ENCODE measurements at places on chromosomes 11 and 22.

GRCh38 chr11:34655335-34656008 lies 34.6 kb downstream of the EHF start:
- no peak for DNase-seq

GRCh38 chr22:28609921-28610320 lies 69.7 kb downstream of the TTC28 start:
- no peak for DNase-seq

- DNase-seq = no peak
These were observed 94.0 kb downstream of the RCN1 start for GRCh38 chr11:32184723-32185376.

- DNase-seq = no peak
These were observed 11.5 kb downstream of the SLC22A12 start for GRCh38 chr11:64602466-64603070.

- no peak for DNase-seq
These were observed 41.2 kb upstream of the PAK1 start for GRCh38 chr11:77515063-77515462.

- DNase-seq = no peak
These were observed 51.1 kb downstream of the MUC6 start for GRCh38 chr11:985406-985805.

DNA sequence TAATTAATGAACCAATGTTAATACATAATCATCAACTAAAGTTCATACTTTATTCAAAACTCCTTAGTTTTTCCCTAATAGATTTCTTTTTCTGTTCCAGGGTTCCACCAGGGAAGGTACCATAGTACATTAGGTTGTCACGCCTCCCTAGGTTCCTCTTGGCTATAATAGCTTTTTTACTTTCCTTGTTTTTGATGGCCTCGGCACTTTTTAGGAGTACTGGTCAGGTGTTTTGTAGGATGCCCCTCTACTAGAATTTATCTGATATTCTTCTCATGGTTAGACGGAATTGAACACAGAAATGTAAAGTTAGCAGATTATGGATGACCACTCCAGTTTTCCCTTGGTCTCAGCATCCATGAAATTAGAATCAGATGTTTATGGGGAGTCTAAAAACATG lies 34.0 kb downstream of the PARVA start:
- DNase-seq = no peak

DNA sequence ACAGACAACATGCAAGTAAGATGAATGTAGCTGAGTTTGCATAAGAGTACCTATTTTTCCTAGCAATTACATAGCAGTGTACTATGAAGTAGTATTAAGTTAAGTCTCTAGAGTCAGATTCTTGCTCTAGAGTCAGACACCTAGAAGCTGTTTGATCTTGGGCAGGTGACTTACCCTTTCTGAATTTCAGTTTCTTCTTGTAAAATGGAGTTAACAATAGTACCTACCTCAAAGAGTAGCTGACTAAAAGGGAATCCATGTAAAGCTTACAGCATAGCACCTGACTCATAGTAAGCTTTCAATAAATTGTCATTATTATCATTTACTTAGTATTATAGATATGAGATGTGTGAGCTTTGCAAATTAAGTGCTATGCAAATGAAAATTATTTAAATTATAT lies 47.8 kb upstream of the PTPRJ start:
- DNase-seq = no peak

DNA sequence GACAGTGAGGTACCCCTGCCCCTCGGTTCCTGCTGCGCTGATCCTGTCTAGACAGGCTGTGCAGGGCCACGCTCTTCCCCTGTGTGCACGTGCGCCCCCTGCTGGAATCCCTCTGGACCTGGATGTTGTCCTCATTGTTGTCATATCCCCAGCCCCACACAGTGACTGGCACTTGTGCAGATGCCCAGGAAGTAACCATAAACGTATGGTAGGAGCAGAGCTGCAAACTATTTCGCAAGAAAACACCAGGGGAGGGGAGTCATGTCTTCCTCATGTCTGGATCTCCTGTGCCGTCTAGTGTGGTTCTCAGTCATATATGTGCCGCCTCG lies 114.7 kb downstream of the CRYBB2 start:
- no peak for DNase-seq

DNA sequence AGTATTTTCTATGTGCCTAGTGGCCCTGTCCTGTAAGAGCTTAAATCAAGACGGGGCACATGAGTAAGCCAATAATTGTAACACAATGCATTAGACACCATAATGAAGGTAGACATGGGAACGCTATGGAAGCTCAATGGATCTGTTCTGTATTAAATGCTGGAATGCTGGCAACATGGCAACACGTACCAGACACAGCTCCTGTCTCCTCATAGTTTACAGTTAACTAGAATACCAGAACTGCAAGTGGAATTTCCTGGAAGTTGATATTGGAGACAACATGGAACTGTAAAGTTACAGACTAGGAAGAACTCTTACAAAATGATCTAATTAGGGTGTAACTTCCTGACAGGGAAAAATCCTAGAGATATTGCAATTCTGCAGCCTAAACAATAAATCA lies 12.4 kb downstream of the P4HA3 start:
- no peak for DNase-seq

DNA sequence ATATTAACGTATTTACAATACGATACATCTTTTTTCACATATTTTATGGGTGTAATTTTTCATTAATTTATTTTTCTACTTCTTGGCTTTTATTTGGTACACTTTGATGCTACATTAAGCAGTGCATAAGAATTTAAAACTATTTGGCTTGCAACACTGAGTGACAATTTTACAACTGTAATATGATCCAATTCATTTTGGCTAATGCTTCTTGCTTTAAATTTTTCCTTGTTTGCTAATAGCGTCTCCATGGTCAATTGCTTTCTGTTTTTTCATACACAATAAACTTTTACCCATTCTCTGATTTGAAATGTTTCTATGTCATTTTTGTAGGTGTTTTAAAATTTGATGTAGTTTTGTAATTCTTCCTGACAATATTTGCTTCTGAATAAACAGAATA lies 773.2 kb downstream of the FAM181B start:
- DNase-seq = no peak

GRCh38 chr22:19419464-19420178 lies 11.9 kb downstream of the HIRA start:
- no peak for DNase-seq

DNA sequence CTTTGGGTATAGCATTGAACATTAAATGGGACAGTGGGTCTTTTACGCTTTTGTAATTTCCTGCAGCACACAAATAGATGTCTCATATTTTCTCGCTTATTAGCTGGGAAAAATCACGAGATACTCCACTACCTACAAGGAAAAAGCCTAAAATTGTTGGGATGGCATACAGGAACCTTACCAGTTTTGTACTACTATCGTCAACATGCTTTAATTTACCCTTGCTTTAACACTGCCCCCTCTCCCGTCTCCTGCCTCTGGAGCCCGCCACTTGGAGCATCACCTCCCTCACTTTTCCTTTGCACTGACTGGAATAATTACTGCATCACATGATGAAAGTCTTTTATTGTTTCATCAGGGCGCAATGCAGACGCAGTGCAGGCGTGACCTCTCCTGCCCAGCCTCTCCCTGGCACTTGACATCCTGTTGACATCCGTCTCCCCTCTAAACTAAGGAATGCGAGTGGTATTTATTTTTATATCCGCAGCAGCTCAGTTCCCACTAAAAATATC lies 1.0 kb upstream of the FNBP4 start:
- DNase-seq = peak; percentile 36

GRCh38 chr11:33689085-33689484 lies 11.5 kb downstream of the C11orf91 start:
- DNase-seq = no peak

DNA sequence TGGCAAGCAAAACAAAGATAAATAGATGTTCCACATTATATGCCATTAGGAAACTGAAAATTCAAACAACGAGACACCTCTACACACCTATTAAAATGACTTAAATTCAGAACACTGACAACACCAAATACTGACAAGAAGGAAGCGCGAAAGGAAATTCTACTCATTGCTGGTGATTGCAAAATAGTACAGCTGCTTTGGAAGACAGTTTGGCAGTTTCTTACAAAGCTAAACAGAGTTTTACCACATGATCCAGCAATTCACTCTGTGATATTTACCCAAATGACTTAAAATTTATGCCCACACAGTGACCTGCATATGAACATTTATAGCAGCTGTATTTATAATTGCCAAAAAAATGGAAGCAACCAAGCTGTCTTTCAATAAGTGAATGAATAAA lies 232.6 kb downstream of the CASP12 start:
- DNase-seq = no peak

DNA sequence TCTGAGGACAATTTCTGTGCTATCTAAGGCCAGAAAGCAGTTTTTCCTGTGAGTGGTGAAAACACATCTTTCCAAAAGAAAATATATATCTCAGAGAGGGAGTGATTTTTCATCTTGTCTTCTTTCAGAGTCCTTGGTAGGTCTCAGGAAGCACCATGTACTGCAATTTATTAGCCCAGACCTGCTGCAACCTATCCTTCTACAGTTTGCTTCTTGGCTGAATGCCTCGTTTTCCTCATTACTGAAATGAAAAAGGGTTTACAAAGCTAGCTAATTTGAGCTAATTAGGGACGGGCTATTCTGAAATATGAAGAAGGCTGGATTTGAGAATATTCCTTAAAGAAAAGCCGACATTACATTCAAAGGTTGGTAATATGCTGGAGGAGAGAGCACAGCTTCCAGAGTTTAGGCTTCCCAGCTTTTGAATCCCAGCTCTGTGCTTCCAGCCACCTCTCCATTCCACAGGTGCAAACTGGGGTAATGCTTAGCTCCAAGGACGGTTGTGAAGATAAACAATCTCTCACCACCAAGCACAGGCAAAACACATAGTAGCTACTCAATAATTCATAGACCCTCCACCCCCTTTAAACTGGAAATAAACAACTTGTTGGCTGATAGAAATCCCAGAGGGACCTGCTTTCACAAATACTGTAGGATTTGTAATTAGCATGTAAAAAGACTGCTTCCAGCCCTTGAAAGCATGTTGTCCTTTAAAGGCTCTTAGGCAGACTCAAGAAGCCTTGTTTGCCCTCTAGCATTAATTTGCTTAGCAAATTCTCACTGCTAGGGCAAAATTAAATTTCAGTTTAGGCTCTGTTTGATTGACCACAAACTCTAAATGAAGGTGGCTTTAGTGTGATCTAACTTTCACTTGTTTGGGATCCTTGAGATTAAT lies 24.5 kb upstream of the SESN3 start:
- DNase-seq = no peak

DNA sequence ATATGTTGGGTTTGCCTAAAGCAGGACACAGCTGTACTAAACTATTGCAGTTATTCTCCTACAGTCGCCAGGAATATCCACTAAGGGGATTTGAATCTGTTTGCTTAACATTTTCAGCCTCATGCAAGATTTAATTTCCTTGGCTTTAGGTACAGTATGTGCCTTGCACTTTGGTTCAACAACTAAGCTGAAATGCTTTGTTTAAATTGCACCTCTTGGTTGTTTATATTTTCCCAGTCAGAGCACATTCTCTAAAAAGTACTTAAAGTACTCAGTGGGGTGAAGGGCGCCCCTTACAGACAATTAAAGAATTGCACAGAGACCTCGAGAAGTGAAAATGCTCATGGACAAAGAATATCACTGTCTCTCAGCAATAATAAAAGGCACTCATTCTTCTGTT lies 107.8 kb upstream of the MTNR1B start:
- DNase-seq = no peak

GRCh38 chr11:13767471-13767870 lies 99.0 kb downstream of the FAR1 start:
- no peak for DNase-seq

- DNase-seq = no peak
These were observed 13.7 kb upstream of the UCP3 start for GRCh38 chr11:74022546-74022945.

DNA sequence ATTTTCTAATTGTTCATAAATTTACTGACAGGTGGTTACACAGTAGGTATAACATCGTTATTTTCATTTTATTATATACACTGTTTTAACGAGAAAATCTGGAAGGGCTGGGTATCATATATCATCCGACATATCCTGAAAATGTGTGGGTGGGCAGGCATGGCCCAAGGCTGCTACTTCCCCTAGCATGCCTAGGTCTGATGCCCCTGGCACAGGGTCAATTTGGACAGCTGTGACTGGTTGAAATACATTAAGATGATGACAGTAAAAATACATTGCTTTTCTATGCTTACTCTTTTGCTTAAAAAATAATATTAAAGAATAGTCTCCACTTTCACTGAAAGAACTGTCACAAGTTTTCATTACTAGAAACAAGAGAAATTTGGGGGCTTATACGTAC lies 908.8 kb downstream of the OPCML start:
- no peak for DNase-seq

- no peak for DNase-seq
These were observed 66.9 kb upstream of the TENM4 start for GRCh38 chr11:79507706-79508105.

DNA sequence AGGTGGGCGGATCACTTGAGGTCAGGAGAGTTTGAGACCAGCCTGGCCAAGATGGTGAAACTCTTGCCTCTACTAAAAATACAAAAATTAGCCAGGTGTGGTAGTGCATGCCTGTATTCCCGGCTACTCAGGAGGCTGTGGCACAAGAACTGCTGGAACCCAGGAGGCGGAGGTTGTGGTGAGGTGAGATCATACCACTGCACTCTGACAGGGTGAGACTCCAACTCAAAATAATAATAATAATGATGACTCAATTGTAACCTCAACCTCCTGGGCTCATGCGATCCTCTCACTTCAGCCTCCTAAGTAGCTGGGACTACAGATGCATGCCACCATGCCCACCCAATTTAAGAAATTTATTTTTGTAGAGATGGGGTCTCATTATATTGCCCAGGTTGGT lies 15.6 kb upstream of the CHRNA10 start:
- DNase-seq = no peak

GRCh38 chr22:35076630-35077029 lies 10.7 kb downstream of the ISX start:
- no peak for DNase-seq

DNA sequence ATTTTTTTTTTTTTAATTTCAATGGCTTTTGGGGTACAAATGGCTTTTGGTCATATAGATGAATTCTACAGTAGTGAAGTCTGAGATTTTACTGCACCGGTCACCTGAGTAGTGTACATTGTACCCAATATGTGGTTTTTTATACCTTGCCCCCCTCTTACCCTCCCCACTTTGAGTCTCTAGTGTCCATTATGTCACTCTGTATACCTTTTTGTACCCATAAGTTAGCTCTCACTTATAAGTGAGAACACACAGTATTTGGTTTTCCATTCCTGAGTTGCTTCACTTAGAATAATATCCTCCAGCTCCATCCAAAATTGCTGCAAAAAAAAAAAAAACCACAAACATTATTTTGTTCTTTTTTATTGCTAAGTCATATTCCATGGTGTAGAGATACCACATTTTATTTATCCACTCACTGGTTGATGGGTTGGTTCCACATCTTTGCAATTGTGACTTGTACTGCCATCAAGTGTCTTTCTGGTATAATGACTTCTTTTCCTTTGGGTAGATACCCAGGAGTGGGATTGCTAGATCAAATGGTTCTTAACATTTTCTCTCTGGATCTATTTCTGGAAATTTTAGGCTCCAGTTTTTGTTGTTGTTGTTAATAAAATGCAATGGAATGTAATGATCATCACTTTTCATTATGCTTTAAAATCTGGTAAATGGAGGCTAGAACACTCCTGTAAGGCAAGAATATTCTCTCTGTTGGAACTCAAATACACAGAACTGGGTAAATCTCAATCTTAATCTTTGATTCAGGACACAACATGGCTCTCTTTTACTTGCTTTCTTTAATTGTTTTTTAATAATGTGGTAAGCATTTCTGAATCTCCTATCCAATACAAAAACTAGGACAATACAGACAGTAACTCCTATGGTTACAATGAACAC lies 10.3 kb downstream of the NEAT1 start:
- no peak for DNase-seq

All from amygdala (tissue), 56 donors.